ENCODE measurements at places on chromosomes 1 and 21.

DNA sequence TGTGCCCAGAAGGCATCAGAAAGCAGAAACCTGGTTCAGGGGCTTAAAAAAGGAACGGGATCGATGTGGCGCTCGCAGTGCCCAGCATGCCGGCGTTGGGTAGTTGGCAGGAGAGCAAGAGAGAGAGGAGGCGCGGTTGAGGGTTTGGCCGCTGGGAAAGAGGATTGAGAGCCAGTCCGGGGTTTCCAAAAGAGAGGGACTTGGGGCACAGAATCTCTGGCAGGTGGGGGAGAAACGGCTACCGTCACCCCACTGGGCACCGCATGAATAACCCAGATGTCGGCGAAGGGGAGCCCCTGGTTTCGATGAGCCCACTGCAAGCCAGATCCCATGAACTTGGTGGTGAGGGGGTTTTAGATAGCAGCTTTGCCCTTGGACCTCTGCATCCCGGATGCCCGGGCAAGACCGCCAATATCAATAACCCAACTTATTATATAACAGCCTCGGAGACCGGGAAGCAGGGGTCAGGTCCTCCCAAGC, 60.4 kb upstream of the ACOT11 start:
- DNase-seq = no peak

- peak; percentile 32 for DNase-seq
These were observed 15.6 kb upstream of the TACSTD2 start for GRCh38 chr1:58592522-58593134.

DNA sequence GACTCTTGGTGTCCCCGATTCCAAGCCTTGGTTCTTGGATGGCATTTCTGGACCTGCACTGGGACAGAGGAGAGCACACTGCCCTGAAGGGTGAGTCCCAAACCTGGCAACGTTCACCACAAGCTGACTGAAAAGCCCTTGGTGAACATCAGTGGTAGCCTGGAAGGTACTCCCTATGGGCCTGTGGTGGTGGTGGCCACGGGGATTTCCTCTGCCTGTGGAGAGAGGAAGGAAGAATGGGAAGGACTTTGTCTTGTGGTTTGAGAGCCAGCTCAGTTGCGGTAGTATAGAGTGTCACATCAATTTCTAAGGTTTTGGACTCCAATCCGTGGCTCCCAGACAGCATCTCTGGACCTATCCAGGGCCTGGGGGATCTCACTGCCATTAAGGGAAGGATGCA, 50.7 kb downstream of the DNAH14 start:
- no peak for DNase-seq

- no peak for DNase-seq
These were observed 28.1 kb upstream of the SGIP1 start for GRCh38 chr1:66505671-66506392.

DNA sequence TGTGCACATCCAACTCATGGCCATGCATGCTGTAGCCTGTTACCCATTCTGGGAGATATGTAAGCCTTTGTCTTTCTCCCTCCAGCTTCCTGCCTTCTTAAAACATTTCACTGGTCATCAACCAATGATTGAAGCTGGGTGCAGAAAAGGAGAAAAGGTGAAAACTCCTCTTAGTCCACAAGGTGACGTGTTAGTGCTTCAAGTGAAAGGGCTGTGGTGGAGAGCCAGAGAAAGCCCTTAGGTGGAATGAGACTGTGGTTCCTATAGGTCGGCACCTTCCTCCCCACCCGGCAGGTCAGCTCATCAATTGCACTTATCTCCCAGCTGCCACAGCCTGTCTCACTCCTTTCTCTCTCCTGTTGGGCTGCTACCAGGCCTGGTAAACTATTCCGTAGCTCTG, 30.4 kb downstream of the ERG start:
- no peak for DNase-seq

- peak; percentile 40 for DNase-seq
These were observed 10.7 kb downstream of the CDC7 start for GRCh38 chr1:91511386-91511785.

- DNase-seq = no peak
These were observed 223.4 kb upstream of the DUSP10 start for GRCh38 chr1:221965252-221965651.

GRCh38 chr1:167476061-167476460, 42.3 kb downstream of the CD247 start:
- DNase-seq = no peak

DNA sequence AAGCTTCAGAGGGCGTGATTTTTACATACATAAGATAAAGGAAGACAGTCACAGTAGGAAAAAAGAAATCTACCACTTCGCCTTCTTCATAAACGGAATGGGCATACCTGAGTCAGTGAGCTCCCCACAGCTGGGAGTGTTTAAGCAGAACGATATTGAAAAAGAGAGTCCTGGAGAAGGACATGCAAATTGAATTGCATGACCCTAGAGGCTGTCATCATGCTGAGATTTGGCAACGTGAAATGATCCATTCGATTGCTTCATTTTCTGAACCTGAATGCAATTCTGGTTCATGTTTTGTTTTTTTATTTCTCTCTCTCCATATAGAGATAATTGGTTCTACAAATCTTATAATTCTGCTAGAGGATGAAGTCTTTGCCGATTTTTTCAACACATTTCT, 3.7 kb downstream of the RGSL1 start:
- no peak for DNase-seq

DNA sequence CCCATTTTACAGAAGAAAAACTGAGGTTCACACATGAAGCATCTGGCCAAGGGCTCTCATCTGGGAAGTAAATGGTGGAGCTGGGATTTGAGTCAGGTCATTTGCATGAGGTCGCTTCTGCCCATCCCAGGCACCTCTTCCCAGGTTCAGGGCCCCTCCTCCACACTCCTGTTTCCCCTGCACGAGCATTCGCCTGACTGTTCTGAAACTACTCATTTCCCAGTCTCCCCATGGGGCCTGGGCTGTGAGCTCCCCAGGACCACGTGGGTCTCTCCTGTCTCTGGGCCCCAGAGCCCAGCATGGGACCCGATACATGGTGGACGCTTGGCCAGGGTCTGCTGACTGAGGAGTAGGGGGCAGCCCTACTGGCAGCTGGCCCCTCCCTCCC, 360.8 kb downstream of the MATN1 start:
- DNase-seq = no peak

DNA sequence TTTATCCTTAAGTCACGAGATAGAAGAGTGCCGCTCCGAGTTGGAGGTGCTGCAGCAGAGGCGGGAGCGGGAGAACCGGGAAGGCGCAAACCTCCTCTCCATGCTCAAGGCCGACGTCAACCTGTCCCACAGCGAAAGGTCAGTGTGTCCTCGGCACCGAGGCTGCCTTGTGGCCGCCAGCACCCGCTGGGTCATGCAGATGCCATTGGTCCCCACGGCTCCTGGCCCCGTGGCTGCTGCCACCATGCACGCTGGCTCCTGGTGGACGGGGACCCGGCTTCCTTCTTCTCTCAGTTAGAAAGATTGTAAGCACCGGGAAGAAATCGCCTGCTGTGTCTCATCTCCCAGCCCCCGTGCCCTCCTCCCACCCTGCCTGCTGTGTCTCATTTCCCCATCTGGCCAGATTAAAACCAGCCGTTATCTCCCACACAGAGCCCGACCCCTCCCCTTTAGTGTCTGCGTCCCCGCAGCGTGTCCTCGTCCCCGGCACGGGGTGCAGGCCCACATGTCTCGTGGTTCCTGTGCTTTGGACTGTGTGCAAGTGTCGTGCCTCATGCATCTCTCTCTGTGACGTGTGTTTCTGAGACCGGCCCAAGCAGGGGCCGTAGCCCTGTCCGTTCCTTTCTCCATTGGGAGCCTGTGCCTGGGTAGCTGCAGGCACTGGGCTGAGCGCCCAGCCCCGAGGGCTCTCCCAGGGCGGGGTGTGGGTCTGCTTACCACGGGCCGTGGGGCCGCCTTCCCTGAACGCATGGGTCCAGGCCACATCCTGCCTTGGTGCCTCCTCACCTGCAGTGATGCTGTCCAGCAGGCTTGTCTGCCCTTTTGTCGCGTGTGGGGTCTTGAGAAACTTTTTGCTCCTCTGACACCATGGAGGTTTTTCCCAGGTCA, 62.1 kb downstream of the PCNT start:
- DNase-seq = no peak

DNA sequence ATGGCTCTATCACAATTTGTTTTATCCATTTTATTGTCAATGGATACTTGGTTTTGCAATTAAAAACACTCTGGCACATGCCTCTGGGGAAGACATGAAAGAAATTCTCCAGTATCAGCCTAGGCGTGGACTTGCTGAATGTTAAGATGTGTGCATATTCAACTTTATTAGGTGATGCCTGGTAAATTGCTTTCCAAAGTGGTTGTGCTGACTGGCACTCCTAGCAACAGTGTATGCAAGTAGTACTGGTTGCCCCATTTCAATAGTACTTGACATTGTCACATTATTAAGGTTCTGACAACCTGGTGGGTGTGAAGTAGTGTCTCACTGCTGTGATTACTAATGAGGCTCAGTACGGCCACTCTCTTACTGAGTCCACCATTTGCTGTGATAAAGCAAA, 48.1 kb downstream of the BEND5 start:
- no peak for DNase-seq

DNA sequence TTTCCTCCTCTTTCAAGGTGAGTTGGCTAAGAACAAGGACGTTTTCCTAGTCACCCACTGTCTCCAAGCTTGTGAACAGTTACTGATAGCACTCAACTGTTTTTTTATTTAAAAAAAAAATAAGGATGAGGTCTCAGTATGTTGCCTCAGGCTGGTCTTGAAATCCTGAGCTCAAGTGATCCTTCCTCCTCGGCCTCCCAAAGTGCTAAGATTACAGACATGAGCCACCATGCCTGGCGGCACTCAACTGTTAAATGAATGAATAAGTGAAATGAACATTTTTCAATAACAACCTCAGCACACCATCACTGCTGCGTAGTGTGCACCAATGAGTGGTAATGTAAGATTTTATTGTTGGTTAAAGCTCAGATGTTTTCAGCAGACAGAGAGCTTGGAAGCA, 214.1 kb upstream of the NRIP1 start:
- DNase-seq = no peak

DNA sequence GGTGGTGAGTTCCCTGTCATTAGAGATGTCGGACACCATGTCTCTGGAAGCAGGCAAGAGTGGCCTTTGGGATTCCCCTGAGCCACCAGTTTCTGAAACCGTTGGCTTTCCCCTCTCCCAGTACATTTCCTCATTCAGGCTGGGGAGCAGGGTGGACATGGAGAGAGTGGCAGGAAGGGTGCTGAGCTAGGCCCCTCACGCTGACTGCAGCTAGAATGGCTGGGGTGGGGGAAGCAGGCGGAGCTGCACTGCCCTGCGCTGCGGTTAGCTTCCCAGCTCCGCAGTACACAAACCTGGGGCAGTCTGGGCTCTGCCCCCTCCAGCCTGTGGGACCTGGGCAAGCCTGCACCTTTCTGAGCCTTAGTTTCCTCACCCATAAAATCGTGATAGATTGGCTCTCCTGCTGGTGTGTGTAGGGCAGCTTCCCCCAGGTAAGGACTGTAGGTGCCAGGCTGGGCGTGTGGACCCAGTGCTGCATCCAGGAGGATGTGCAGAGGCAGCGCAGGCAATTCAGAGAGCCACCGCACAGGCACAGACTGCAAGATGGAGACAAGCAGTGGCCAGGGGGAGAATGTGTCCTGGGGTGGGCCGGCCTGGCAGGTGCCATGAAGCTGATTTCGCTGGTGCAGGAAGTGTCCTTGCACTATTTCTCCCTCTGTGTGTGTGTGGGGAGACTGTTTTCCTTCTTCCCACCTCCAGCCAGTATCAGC, 3.0 kb downstream of the PLA2G2F start:
- no peak for DNase-seq

GRCh38 chr1:41914516-41914915, 4.2 kb downstream of the HIVEP3 start:
- no peak for DNase-seq

DNA sequence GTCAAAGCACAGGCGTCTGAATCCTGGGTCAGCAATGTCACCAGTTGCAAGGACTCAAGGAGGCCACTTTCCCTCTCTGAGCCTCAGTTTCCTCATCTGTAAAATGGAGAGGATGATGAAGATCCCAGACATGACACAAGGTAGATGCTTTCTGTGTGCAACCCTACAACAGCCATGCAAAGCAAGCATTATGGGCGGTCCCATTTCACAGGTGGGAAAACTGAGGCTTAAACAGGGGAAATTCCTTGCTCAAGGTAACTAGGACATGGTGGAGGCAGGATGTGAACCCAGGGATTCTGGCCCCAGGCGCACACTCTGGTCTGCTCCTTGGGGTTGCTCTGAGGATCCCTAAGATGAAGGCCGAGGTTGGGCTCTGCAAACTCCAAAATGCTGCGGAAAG, 311.0 kb downstream of the PTPRU start:
- DNase-seq = no peak

GRCh38 chr1:204726478-204726877, 40.9 kb upstream of the LRRN2 start:
- no peak for DNase-seq

GRCh38 chr1:28755701-28756100, 19.0 kb downstream of the YTHDF2 start:
- no peak for DNase-seq

- no peak for DNase-seq
These were observed 2.8 kb upstream of the CLDN14 start for GRCh38 chr21:36482673-36483072.

- DNase-seq = no peak
These were observed 124.8 kb downstream of the DISC1 start for GRCh38 chr1:231751415-231751814.

DNA sequence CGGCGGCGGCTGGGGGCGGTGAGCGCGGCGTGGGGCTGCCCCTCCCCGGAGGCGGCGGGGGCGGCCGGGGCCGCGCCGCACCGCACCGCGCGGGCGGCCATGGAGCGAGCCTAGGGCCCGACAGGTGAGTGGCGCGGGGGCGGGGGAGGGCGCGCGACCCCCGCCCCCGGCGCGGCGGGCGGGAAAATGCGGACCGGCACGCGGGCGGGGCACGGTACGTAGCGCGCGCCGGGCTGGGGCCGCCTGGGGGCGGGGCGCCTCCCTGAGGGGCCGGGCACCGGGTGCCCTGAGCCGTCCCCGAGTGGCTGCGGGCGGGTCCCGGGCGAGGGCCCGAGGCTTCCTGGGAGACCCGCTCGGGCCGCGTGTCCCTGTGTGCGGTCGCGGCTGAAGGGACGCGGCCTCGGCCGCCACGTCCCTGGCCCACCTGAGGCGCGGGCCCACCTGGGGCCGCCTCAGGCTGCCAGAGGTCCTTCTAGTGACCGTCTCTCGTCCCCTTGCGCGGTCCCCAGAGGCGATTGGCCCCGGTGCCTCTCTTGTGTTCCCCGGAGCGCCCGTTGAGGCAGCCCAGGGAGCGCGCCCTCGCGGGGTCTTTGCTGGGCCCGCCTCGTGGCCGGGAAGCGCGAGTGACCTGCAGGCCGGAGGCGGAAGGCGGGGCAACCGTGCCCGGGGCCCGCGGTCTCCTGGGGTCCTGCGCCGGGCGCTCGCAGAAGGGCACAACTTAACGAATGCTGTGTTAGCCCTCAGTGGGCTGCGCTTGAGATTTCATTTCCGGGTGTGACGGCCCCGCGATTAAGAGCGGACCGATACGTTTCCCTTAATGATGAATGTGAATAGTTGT, 500 bp downstream of the FAM20B start:
- DNase-seq = peak; percentile 73

- DNase-seq = peak; percentile 56
These were observed 805.3 kb downstream of the USP25 start for GRCh38 chr21:16535102-16535422.

- DNase-seq = peak; percentile 98
These were observed 208.5 kb upstream of the SNX7 start for GRCh38 chr1:98453066-98453465.

Data from NCI-H1105 treated with DMSO at 0.1 percent for 48 hours (cell line).